ENCODE measurements at places on chromosomes 11 and 22.

DNA sequence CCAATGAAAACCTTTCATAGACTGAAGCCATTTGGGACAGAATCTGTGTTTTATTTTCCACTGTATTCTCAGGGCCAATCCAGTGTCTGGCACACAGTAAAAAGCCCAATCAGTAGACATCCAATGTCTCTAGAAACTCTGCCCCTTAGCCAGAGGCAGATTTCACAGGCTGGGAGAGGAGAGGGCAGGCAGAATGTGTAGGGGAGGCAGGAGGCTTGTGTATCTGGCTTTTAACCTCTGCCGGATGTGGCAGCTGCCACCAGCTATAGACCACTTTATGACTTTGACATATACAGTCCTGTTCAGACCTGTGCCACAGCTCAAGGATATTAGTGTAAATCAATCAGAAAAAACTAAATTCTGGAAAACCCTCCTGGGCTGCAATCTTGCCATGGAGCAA, 4.4 kb downstream of the EXPH5 start:
- DNase-seq: no peak

- DNase-seq: no peak
Observed at GRCh38 chr11:132719684-132720083, 812.6 kb downstream of the OPCML start.

GRCh38 chr11:69373251-69373635, 79.3 kb downstream of the MYEOV start:
- DNase-seq: peak; percentile 53

GRCh38 chr11:69166218-69167115, 10.7 kb downstream of the SMIM38 start:
- peak; percentile 84 for DNase-seq

GRCh38 chr11:16841984-16842383, 103.5 kb downstream of the C11orf58 start:
- DNase-seq: no peak

DNA sequence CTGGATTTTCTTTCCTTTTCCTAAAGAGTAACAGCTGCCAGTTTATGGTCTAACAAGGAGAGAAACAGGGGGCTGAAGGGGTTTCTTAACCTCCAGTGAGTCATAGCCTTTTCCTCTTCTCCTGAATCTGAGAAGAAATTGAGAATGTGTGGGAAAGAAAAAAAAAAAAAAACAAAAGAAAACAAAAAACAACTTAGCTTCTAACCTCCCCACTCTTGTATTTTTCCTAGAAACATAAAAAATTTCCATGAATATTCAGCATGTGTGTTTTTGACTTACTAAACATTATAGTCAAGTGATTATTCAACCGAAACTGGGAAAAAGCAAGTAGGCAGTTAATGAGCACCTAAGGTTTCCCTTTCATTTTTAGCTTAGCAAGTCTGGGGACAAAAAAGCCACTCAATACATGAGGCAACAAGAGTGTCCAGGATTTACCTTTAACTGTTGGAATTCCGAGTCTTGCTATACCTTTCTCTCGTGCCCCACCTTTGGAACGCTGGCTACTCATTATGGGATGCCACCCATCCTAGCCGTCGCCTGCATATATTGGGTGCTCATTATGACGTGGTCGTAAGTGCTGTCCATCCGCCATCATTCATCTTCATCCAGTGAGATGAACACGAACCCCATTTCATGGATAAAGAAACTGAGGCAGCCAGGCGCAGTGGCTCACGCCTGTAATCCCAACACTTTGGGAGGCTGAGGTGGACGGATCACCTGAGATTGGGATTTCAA, 2.4 kb downstream of the ASPHD2 start:
- no peak for DNase-seq

DNA sequence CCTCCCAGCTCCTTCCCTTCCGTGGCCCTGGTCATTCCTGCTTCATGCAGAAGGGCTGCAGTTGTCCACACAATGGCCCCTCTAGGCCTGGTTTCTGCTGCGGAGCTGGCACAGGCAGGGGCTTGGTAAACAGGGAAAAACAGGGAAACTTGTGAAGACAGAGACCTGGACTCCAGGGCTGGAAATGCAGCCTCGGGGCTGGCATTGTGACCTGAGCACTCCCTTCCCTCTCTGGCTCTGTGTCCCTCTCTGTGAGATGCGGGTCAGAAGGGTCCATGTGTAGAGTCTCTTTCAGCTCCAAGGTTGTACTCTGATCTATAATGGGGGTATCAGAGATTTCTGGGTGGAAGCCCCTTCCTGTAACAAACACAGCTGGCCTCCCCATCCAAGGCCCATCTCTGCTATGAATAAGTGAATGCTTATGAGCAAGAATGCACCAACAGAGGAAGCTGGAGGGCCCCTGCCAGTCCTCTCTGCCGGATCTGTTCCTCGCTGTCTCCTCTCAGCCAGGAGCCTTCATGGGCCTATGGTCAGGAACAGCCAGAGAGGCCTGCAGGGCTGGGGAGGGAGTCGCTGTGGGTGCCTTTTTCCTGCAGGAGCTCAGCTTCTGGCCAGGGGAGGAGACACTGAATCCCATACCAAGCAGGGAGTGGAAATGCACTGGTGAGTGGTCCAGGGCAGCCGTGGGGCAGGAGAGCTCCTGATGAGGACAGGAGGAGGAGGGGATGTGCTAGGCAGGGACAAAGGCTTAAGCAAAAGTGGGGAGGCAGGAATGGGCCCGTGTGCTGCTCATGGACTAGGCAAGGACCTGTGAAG, 6.7 kb upstream of the DERL3 start:
- no peak for DNase-seq

DNA sequence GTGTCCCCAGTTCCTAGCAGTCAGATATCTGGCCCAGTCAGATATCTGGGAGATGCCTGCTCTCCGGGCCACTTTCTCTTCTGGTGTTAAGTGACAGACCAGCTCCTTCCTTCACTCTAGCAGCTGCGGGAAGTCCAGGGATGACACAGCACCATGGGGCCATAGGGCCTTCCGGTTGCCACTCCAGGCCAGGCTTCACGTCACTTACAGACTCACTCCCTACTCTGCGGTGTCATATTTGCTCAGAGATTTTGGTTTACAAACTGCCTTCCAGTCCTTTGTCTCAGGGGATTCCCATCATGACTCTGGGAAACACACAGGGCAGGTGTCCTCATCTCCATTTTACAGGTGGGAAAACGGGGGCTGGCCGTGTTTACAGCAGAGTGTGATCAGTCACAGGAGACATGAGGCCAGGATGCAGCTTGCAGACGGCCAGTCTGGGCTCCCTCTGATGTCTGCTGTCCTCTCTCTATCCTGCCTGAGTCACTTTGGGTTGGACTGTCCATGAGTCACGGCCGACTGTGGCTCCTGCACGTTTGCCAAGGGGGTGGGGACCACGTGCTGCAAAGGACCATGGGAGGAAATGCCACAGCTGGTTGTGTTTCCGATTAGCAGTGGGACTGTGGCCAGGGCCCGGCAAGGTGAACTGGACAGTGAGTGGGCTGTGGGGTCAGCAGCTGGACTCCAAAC, 8.2 kb upstream of the TBC1D22A start:
- DNase-seq: peak; percentile 98

DNA sequence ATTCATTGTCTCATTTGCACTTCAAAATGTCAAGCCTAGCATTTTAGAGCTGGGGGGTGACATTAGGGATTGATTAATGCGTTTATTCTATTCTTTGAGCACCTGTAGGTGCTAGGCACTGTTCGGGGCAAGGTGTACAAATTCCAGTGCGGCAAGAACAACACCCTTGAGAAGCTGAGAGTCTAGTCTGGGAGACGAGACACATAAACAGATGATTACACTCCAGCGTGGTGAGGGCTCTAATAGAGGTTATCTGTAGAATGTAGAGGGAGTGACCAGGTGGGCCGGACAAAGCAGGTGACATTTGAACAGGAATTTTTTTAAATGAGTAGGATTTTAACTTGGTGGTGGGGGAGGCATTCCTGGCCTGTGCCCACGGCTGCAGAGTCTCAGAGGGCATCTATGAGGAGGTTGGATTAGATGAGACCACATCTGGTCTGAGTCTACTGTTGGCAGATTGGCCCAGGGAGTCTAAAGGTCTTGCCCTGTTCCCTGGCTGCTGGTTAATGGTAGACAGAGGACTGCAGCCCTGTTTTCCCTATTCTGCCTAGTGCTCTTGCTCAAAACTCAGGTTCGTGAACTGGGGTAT, 970 bp downstream of the CAT start:
- DNase-seq: no peak

GRCh38 chr11:75240311-75241035, at the start of gene TPBGL:
Gene TPBGL (plus strand): TSS chr11:75240774. CDS start chr11:75241050, 276 bp downstream.
- peak; percentile 87 for DNase-seq

DNA sequence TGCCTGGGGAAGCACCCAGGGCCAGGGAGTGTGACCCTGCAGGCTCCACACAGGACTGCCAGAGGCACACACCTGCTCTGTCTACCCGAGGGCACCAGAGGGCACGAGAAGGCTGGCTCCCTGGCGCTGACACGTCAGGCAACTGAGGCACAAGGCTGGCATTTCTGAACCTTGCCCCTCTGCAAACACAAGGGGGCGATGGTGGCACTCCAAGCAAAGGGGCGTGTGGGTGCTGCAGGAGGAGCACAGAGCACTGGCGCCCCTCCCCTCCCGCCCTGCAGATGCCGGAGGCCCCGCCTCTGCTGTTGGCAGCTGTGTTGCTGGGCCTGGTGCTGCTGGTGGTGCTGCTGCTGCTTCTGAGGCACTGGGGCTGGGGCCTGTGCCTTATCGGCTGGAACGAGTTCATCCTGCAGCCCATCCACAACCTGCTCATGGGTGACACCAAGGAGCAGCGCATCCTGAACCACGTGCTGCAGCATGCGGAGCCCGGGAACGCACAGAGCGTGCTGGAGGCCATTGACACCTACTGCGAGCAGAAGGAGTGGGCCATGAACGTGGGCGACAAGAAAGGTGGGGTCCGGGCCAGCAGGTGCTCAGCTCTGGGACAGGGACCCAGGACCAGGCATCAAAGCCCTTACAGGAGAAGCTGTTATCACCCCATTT, 20.8 kb upstream of the TXNRD2 start:
- no peak for DNase-seq

GRCh38 chr22:43216738-43217137, 29.8 kb upstream of the TTLL12 start:
- DNase-seq: no peak

DNA sequence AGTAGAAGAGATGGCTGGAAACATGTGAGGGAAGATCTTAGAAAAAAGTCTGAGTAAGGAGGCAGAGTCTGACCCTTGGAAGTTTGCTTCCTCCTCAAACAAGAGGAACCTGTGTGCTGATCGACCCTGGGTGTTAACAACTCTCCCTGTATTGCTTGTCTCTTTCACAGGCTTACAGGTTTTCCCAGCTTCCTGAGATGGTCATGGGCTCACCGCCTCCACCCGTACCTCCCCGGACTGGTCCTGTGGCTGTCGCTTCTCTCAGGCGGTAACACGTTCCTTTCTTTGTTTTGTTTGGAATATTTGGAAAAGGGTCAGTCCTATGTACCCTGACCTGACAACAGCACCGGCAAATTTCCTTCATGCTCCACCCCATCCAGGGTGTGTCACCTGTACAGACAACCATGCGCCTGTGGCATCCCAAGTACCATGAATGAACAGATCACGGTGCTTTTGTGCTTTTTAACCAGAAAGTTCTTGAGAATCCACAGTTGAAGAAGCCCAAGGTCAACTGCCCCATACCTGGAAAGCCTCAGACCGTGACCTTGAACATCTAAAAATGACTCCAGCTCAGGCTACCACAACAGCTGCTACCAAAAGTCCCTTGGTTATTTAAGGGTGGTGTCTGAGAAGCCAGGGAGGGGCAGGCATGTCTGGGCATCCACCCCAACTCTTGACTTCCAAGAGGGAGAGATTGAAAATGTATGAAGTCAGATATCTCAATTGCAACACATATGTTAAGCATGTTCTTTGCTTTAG, 44.6 kb downstream of the C11orf91 start:
- DNase-seq: no peak

DNA sequence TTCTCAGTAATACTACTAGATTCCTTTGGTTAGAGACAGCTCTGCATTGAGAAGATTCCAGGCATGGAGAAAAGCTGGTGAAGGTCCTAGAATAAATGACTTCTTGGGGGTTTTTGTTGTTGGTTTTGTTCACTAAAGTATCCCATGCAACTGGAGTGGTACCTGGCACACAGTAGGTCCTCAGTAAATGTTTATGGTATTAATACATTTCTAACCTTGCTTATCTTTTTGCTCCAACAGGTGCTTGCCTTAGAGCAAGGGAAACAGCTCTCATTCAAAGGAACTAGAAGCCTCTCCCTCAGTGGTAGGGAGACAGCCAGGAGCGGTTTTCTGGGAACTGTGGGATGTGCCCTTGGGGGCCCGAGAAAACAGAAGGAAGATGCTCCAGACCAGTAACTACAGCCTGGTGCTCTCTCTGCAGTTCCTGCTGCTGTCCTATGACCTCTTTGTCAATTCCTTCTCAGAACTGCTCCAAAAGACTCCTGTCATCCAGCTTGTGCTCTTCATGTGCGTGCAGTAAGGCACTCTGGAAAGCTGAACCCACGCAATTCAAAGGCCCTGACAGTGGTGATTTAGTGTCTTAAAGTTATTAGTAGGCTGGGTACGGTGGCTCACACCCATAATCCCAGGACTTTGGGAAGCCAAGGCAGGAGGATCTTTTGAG, 2.0 kb downstream of the TMEM138 start:
- DNase-seq: no peak

GRCh38 chr11:70783356-70783755, 385.0 kb downstream of the CTTN start:
- DNase-seq: no peak

- DNase-seq: peak; percentile 82
Observed at GRCh38 chr11:64789331-64790204, 11.2 kb upstream of the SF1 start.

DNA sequence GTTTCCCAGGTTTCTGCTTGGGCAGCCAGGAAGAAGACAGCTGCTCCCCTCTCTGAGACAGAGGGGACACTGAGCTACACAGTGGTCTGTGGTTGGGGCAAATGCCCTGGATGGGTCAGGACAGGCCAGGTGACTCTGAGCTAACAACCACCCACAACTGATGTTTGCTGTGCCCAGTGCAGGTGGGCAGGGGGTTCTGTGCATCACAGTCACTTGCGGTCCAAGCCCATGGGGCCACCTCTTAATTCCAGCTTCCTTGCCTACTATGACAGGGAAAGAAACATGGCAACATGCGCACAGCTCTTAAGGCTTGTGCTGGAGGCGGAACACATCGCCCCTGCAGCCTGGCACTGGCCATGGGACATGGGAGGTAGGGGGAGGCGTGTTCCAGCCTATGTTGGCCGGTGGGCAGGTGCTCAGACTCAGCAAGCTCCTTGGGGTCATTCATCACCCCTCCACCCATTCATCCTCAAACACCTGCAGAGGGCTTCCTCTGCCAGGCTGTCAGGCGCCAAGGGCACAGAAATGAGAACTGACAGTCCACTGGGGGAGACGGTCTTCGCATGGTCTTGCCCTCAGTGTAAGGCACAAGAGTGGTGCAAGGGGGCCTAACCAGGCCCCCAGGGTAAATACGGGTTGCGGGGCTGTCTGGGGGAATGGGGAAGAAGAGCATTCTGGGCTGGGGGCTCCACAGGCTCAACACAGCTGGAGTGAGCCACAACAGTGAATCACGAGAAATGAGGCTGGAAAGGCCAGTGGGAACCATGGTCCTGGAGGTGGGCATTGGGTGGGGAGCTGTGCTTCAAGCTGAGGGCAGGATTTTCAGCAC, 55.6 kb downstream of the ARFGAP3 start:
- peak; percentile 75 for DNase-seq

GRCh38 chr11:30322191-30322590, 713 bp upstream of the ARL14EP start:
- DNase-seq: no peak
